Activated naive CD4-positive, alpha-beta T cell treated with Interleukin-2 at 50 U/mL for 16 hours (primary cell): ENCODE measurements at places on chromosomes 6 and 20.

GRCh38 chr20:35151736-35152135 is 4.6 kb upstream of the EDEM2 start:
- no peak for DNase-seq

- no peak for DNase-seq
Measured at GRCh38 chr6:107344981-107345380, 114.4 kb downstream of the PDSS2 start.

GRCh38 chr6:167122827-167123657 is at the start of gene CCR6:
TSS of gene CCR6 (plus strand) at chr6:167123096. CDS start at chr6:167136135, 13,039 bp downstream.
- DNase-seq = no peak

GRCh38 chr6:26017632-26017966 is 55.0 kb downstream of the TRIM38 start:
- peak; percentile 83 for DNase-seq

DNA sequence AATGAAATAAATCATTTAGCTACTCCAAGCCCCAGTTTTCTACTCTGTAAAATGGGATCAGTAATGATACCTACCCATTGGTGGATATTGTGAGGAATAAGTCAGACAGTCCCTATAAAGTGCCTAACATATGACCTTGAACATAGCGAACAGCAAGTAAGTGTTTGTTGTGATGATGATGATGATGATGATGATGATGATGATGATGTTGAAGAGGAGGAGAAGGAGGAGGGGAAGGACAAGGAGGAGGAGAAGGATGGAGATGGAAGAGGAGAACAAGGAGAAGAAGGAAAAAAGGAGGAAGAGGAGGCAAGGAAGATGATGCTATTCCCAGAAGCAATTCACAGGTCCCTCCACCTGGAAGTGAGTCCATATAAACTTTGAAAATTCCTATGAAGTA is 264.3 kb downstream of the MAFB start:
- DNase-seq = no peak

- no peak for DNase-seq
Measured at GRCh38 chr20:48015141-48015910, 230.0 kb upstream of the SULF2 start.

DNA sequence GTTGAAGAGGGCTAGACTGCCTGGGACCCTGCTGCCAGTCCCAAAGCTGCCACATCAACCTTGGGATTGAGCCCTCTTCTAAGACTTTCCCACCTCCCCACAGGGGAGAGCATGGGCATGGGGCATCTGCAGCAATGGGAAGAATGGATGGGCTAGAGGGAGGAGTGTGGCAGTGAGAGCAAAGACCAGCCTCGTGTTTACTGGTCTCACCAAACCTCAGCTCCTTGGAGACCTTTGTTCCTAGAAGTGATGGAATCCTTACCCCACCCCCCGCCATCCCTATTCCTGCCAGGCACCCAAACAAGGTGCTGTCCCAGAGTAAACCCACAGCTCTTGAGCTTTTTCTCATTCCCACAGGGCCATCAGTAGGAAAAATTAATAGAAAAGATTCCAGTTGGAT is 20.0 kb upstream of the ARMC12 start:
- DNase-seq = no peak
